ENCODE measurements at places on chromosomes 7 and 10. TPM values are rescaled to one million over a fixed set of nuclear protein-coding genes. Genes with fewer than 3 reads are reported as not detected.

SFTPD gene
- 0.20 TPM for total RNA-seq

SEMA4G gene
- 9.0 TPM for total RNA-seq

MRPS17 gene
- 29.0 TPM for total RNA-seq

COA1 gene
- total RNA-seq: 84.7 TPM

EGFR gene
- 120 TPM for total RNA-seq

CFTR gene
- total RNA-seq: not detected

TUBAL3 gene
- total RNA-seq: 0.34 TPM

AIFM2 gene
- 33.4 TPM for total RNA-seq

KCNH2 gene
- 2.0 TPM for total RNA-seq

Data from A549 treated with Mapracorat at 1 μM for 4 hours (cell line).